ENCODE measurements at places on chromosomes 16 and 17.

DNA sequence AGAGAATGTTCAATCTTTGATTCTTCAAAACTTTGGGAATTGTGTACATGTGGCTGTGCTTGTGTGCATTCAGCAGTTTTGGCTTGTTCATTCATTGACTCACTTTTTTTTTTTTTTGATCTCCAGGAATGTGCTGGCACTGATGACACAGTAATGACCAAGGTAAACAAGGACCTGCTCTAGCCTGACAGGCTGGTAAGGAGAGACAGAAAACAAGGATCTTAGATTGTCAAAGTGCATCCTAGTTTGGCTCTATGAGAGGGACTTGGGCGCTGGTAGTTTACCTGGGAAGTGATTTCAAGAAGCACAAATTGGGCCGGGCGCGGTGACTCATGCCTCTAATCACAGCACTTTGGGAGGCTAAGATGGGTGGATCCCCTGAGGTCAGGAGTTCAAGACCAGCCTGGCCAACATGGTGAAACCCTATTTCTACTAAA is 233.1 kb upstream of the WSCD1 start:
- DNase-seq, result no peak

GRCh38 chr17:5631958-5632590 is 47.8 kb upstream of the NLRP1 start:
- no peak for DNase-seq

DNA sequence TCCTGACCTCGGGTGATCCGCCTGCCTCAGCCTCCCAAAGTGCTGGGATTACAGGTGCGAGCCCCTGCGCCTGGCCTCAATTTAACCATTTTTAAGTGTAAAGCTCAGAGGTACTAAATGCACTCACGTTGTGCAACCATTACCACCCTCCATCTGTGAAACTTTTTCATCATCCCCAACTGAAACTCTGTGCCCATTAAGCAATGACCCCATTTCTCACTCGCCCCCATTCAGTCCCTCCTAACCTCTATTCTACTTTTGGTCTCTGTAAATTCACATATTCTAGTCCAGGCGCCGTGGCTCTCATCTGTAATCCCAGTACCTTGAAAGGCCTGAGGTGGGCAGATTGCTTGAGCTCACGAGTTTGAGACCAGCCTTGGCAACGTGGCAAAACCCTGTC is 8.3 kb upstream of the SPNS3 start:
- DNase-seq, result no peak

DNA sequence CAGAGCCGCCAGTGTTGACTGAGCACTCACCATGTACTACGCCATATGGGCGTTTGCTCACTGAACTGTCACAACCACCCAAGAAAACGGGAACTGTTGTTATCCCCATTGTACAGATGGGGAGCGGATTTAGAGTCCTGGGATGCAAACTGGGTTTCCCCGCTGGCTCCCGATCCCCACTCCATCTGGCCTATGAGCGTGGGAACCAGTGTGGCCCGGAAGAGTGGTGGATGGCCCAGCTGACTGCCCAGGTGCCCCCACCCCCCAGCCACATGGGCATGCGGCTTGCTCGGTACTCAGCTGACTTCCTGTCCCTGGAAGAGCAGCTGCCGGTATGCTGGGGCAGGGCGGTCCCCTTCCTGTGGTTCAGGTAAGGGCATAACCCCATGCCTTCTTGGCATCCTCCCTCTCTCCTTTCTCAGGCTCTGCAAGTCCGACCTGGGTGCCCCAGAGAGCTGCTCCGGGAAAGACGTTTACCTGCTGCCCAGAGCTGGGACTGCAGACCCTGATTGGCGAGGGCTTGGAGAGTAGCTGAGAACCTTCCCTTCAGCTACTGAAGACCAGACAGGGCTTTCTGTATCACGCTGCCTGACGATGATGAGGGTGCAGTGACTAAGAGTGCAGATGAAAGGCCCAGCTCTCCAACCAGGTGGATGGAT is 16.2 kb downstream of the SOCS3 start:
- peak; percentile 71 for DNase-seq

DNA sequence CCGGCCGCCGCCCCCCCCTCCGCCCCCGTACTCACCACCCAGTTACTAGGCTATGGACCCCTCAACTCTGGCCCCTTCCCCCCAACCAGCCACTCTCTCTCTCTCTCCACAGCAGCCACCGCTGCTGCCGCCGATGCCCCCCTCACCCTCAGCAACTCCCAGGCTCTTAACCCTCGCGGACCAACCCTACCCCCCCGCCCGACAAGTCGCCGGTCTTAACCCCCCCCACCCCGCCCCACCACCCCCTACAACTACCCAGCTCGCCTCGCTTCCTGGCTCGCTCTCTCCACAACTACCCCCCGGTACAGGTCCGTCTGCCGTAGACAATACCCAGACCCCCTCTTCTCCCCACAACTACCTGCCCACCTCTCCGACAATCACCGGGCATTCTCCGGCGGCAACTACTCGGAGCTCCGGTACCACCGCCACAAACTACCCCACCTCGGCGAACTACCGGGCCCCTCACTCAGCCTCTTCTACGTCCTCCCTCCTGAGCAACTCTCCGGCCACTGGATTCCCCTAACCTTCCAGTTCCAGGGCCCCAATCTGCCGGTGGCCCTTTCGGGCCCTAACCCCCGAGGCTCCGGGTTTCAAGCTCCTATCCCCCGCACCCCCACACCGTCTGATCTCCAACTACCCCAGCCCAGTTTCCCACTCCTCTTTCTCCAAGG is 702 bp downstream of the PHF23 start:
- DNase-seq, result no peak

- DNase-seq, result no peak
Measured at GRCh38 chr17:74443516-74444296, 11.8 kb downstream of the GPRC5C start.

DNA sequence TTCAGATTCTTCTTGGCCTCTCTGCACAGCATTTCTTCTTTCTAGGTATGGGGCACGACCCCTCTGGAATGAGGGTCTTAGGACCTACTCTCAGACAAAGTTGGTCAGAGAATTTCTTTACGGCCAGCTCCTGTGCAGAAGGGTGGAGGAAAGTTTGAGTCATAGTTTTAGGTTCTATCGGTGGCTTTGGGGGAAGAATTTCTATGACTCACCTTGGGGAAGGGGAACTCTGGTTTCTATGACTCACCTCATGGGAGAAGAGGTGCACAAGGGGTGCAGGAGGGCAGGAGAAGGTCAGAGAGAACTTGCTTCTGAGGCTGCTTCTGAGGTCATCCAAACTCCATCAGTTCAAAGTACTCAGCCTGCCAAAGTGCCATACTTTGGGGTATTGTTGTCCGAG is 2.5 kb upstream of the ABCC12 start:
- DNase-seq, result peak; percentile 54

DNA sequence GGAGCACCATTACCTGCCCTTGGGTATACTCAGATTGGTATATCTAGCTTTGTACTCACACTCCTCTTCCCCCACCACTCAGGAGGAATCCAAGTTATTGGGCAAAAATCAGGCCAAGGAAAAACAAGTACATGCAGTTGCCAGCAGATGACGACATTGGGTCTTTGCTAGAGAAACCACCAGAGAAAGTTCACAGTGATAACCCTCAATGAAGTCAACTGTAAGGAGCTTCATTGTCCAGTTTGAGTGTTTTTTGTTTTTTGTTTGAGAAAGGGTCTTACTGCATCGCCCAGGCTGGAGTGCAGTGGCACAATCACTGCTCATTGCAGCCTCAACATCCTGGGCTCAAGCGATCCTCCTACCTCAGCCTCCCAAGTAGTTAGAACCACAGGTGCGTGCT is 34.6 kb upstream of the TOX3 start:
- DNase-seq, result no peak

DNA sequence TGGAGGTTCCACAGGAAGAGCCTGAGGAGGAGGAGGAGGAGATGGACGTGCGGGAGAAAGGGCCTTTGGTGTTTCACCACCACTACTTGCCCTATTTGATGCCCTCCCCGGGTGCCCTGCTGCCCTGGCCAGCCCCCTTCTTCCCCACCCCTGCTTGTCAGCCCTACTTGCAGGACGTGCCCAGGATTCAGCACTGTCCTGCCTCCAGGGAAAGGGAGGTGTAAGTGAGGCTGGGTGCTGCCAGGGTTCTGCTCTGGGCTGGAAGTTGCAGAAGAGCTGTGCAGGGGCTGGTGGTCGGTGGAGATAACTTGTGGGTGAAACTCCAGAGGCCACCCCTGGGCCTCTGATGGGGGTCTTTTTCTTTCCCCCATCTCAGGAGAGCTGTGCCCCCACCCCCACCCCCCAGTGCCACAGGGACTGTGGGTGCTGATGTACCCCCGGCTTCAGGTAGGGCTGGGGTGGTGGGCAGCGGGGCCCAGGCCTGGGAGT is 3.0 kb downstream of the PRR29 start:
- no peak for DNase-seq

- DNase-seq, result no peak
Measured at GRCh38 chr16:66511602-66512271, 38.2 kb downstream of the TK2 start.

GRCh38 chr16:75108792-75109731 is 7.5 kb downstream of the LDHD start:
- DNase-seq, result peak; percentile 91

GRCh38 chr16:67456391-67457081 is 24.4 kb downstream of the ATP6V0D1 start:
- no peak for DNase-seq

GRCh38 chr16:72066747-72067146 is 3.7 kb downstream of the HPR start:
- no peak for DNase-seq

DNA sequence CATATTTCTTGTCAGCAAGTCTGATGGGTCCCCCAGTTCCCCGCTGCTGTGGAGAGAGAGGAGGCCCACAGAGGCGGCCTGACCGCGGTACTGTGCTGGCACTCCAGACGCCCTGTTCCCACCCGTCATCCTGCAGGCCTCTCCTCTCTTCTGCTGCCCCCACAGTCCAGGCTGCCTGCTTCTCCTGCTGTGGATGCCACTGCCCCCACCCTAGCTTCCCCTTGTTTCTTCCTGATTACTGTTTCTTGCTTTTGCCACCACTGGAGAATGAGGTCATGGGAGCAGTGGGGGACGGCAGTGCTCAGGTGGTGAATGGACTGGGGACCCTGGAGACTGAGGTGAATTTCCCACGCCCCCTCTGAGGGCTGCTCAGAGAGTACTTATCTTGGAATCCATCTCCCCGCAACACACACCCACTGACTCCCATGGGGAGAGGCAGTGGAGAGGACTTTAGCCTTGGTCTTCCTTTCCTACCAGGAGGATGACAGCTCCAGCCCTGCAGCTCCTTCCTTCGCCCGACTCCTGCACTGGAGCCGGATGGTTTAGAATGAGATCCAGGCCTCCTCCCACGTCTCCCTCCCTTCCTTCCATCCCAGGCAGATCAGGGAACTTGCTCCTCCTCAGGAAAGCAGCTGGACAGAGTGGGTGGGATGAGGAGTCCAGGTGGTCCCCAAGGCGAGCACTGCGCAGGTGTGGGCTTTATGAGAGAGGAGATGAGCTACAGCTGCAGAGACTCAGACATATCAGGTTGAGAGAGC is 60.4 kb downstream of the PLXDC1 start:
- DNase-seq, result no peak

- peak; percentile 16 for DNase-seq
Measured at GRCh38 chr16:4529085-4530060, 9.2 kb downstream of the CDIP1 start.

DNA sequence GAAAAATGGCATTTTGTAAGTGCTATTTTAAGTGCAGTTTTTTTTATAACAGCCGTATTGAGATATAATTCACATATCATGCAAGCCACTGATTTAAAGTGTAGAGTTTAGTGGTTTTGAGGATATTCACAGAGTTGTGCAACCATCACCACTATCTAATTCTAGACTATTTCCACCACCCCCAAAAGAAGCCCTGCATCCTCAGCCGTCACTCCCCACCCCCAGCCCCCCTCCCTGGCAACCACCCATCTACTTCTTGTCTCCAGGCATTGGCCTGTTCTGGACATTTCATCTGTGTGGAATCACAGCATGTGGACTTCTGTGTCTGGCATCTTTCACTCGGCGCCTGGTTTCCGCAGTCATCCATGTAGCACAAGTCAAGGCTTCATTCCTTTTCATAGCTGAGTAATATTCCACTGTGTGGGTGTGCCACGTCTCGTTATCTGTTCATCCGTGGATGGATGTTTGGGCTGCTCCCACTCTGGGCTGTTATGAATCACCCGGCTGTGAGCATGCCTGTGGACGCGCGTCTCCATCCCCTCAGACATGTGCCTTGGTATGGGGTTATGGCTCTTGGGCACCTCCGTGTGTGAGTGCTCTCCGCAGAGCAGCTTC is 138.4 kb upstream of the CIBAR2 start:
- no peak for DNase-seq

- DNase-seq, result no peak
Measured at GRCh38 chr17:2123375-2124251, 68.7 kb downstream of the HIC1 start.

GRCh38 chr16:51665436-51665998 is 514.4 kb upstream of the SALL1 start:
- no peak for DNase-seq

GRCh38 chr16:49466881-49467280 is 93.3 kb downstream of the C16orf78 start:
- no peak for DNase-seq

DNA sequence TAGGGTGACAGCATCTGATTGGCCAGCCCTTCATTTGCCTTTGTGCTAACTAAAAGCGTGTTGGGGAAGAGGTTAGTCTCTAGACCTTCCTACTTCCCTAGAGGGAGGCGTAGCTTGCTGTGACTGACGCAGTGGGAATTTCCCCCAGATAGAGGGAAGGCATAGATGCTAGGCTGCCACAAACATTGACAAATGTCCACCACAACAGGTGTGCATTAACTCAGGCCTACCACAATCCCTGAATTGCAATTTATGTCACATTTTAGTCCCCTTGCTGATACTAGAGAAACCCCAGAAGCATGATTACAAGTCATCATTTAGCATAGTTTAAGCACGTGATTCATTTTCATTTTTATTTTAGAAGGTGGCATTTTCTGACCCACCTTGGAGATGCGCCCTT is 76.3 kb upstream of the WSB1 start:
- no peak for DNase-seq

DNA sequence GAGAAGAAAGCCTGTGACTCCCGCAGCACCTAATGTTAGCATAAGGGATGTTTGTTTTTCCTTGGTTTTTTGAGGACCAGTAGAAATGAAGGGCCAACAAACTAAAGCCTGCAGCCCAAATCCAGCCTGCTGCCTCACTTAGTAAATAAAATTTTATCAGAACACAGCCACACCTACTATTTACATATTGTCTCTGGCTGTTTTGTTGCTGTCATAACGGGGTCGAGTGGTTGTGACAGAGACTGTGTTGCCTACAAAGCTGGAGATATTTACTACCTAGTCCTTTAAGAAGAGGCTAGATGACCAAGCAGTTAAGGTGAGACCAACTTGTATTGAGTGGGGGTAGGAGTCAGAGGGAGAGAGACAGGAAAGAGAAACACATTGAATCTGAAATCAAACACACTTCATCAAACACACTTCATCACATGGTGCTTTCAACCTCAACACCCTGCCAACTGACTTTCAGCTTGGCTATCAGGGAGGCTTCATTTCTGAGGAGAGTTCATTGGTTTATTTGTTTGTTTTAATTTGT is 546.3 kb upstream of the CDH11 start:
- DNase-seq, result no peak

Measured in activated CD4-positive, alpha-beta T cell treated with anti-CD3 and anti-CD28 coated beads, Interleukin-2, amount 50 U/mL, for 48 hours (primary cell).